ENCODE measurements at places on chromosomes 7 and 10. TPM values are rescaled to one million over a fixed set of nuclear protein-coding genes. Genes with fewer than 3 reads are reported as not detected.

AZGP1 gene
- total RNA-seq, result not detected

OR6B1 gene
- total RNA-seq, result not detected

CABCOCO1 gene
- 8.5 TPM for total RNA-seq

PILRA gene
- total RNA-seq, result not detected

SPAM1 gene
- not detected for total RNA-seq

ZNF425 gene
- total RNA-seq, result 2.8 TPM

HNRNPF gene
- 235 TPM for total RNA-seq

PLAU gene
- total RNA-seq, result 37.4 TPM

ITIH2 gene
- total RNA-seq, result 0.06 TPM

AUTS2 gene
- 4.6 TPM for total RNA-seq

All from aortic smooth muscle cell (primary cell).